ENCODE measurements at places on chromosomes 7 and 10.
A peak's percentile ranks its signal among the peaks of the same experiment; 100 is the strongest.

DNA sequence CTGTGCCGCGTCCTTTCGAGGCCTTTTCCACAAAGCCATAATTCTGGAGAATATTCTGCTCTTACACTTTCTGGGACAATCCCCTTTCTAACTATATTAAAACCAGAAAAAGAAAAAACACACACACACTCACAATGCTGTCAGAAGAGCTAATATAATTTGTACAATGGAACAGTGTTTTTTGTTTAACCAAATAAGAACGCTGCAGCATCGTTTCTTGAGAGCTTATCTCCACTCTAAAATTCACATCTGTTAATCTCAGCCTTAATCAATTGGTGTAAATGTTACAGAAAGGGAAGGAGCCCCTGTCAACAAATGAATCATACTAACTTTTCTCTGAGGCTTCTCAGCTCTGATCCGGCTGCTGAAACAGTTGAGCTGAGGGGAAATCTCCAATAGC, 123.9 kb downstream of the GALNT11 start:
- no peak for DNase-seq

DNA sequence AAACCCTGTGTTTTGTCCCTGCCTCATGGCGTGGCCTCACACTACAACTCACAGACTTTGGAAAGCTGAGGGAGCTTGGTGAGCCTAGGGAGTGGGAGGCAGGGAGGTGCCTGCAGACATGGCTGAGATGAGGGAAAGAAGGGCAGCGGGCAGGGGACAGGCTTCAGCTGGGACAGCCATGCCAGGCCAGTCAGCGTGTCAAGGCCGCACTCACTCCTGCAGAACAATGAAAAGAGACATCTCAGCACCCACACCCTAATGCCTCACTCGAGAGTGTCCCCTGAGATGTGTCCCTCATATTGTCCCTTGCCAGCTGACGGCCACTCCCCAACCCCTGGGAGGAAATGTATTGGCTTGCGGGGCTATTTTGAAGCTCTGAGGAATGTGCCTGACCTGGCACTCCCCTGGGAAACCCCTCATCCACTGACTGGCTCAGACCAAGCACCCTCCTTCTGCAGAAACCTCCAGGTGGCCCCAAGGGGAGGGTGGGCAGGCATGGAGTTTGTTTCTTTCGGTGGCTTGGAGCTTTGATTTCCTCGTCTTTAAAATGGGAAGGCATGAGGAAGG, 31.6 kb downstream of the SH3PXD2A start:
- DNase-seq = no peak

DNA sequence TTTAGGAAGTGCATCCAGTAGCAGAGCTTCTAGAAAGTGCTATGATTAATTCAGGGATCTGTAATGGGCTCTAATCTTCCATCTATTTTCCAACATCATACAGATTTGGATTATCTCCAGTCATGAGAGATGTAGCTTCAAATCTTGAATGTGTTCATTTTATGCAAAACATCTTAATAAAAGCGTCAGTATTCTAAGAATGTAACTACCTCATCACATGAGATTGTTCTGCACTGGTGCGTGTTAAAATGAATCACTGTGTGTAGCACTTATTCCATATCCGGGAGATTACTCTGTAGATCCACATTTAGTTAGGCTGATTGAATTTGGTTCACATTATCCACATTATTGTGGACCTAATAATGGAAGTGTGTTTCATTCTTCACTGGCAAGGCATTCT, 344.9 kb upstream of the CHRM2 start:
- DNase-seq = peak; percentile 33

GRCh38 chr10:74145133-74145532, 5.5 kb downstream of the AP3M1 start:
- DNase-seq = peak; percentile 75

GRCh38 chr7:1561036-1561940, 5.3 kb upstream of the TMEM184A start:
- no peak for DNase-seq

DNA sequence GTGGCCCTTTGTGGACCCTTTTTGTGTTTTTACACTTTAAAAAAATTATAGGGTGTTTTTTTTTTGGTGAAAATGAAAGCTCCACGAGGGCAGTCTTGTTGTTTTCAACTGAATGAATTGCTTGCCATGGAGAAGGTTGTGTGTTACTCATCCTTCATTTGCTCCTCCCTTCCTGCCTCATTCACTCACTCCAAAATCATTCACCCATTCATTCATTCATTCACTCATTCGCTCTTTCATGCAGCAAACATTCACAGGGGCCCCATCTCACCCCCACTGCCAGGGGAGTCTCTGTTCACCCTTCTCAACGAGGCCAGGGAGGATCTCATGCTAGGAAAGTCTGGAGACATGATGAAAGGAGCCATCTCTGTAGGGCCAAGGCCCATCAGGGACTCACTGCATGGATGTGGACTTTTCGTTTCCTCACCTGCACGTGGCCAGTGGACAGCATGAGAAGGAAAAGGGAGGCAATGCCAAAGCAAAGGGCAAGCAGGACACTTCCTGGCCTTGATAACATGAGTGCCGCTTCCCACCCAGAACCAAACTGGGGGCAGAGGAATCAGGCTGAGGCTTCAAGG, 62.8 kb upstream of the COL13A1 start:
- no peak for DNase-seq

GRCh38 chr10:22345301-22346095, at the start of gene SPAG6:
Gene SPAG6 (plus strand): TSS chr10:22345496. CDS start chr10:22345612, 116 bp downstream.
- no peak for DNase-seq

DNA sequence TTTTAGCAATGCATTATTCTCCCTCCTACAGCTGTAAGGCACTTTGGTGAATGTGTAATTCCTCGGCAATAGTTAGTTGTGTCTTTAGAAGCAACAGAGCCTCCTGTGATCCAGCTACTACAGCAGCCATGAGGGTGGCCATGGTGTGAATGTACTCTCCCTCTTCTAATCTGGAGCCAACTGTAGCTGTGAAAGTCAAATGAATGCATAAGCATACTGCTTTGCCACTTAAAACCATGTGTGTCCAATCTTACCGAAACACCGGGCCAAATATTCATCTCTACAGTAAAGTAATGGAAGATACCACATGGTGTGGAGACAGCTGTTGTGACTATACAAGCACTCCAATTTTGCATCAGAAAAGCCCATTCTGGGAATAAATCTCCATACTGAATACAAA, 195.0 kb downstream of the DNAJC1 start:
- DNase-seq = no peak

DNA sequence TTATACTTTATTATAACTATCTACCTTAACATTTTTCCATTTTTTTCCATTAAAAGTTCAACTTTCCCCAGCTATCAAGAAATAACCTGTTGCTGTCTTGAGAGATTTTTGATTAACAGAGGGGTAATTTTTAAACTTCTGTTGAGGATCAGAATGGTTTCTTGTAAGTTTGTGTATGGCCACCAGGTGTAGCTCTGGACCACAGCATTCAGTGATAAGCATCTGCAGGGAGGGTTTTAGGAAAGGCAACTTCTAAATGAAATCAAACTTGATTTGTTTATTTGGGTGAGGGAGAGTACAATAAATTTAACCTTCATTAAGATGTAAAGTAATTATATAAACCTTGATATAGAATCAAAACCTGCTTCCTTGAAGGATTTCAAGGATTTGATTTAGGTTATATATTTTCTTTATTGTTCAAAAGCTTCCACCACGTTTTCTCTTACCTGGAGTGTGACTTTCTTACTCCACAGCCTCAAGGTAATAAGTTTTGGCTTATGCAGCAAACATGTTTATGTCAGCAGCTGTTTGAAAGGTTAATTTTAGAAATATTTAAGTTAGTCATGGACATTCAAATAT, 153.3 kb downstream of the STK31 start:
- peak; percentile 18 for DNase-seq

- no peak for DNase-seq
Measured at GRCh38 chr7:157993406-157994105, 594.1 kb downstream of the PTPRN2 start.

DNA sequence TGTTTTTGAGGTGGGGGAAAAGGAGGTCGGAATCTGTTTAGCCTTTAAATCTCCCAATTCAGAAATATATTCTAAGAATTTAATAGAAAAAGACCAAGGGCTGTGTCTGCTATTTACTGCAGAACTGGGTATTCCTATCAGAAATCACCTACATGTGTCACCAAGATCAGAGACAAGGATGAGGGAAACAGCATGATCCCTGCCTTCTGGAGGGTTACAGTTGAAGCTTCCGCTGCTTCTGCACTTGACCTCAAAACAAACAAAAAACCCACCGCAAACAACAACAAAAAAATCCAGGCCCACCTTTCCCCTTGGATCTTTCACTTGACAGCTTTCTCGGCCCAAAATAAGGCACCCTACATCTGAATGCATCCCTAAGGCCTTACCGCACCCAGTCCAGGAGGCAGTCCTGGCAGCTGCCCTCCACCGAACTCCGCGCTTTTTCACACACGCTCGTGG, 750 bp upstream of the CDK14 start:
- peak; percentile 16 for DNase-seq

- DNase-seq = no peak
Measured at GRCh38 chr7:45586542-45587520, 12.7 kb downstream of the ADCY1 start.

- no peak for DNase-seq
Measured at GRCh38 chr10:122847782-122848604, 2.3 kb upstream of the CUZD1 start.

DNA sequence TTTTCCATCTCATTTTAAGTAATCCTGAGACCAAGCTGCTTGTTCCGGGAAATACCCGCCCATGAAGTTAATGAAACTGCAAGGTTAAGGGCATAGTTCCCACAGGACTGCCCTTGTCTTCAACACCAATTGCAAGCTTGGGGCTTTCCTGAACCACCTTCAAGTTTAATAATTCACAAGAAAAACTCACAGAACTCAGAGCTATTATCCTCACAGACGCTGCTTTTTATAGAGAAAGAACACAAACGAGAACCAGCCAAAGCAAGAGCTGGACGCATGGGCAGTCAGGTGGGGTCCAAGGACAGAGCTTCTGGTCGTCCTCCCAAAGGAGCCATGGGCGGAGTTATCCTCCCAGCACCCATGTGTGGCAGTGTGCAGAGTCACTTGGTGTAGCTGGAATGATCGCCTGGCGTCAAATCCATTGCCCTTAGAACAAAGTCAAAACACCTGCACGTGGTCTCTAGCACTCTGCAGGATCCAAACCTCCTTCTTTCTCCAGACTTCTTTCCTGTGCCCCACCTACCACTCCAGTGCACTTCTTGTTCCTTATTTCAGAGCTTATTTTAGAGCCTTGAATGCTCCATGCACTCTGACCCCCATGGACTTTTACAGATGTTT, 56.7 kb downstream of the SNX10 start:
- DNase-seq = no peak

- no peak for DNase-seq
Measured at GRCh38 chr10:132470410-132471124, 67.0 kb upstream of the INPP5A start.

- DNase-seq = no peak
Measured at GRCh38 chr7:29990931-29991330, 1.3 kb upstream of the SCRN1 start.

DNA sequence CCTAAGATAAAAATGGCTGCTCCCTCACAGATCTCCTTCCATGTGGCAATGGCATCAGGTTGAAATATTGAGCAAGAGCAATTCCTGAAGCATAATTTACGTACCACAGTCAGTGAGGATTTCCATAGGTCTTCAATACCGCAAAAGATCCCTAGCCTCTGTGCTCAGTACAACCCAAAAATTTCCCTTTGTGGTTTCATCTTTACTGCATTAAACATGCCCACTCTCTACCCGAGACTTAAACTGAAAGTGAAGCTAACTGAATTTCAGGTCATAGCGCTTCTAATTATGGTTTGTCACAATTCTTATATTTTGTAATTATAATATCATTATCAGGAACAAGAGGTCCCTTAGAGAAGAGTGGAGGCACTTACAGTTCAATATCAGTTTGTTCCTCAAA, 1071.1 kb downstream of the XPNPEP1 start:
- no peak for DNase-seq

DNA sequence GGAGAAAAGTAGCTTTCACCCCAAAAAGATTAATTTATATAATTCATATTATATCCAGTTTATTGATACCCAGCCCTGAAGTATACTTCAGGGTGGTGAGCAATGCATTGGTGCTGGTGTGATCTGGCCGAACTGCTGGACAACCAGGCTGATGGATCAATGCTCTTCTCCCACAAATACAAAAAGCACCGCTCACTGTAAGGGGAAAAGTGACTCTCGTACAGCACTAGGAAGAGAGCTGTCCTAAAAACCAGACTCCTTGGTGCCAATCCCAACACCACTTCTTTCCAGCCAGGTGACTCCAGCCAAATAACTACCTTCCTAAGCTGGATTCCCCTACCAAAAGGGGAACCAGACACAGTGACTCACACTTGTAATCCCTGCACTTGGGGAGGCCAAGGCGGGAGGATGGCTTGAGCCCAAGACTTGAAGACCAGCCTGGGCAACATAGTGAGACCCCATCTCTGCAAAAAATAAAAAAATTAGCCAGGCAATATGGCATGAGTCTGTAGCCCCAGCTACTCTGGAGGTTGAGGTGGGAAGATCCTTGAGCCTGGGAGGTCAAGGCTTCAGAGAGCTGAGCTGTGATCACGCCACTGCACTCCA, 13.1 kb upstream of the TNPO3 start:
- no peak for DNase-seq

DNA sequence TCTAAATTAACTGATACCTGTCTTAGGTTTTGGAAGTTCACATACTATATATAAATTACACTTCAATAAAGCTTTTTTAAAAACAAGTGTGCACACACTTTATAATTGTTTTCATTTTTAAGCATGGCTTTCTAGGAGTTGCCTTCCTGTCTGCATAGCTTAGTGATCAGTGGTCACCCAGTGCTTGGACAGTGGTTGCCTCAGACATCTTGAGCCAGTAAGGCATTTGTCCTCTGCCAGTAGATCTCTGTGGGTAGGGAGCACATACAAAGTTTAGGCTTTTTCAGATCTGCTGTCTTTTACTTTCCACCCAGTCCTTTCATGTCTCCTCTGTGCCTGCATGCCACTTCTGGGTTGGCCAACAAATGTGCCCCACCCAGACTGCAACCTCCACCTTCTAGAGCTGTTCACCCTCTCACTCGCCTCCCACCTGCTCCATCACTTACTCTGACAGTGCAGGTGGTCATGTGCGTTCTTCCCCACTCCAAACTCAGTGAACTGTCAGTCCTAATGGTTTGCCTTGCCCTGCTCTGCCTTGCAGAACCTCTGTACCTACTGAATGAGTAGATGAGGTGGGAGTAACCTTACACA, 31.7 kb downstream of the TPST1 start:
- peak; percentile 56 for DNase-seq

- no peak for DNase-seq
Measured at GRCh38 chr10:43683451-43684291, 35.0 kb upstream of the ZNF32 start.

- DNase-seq = no peak
Measured at GRCh38 chr10:13991353-13991752, 339.4 kb downstream of the FRMD4A start.

GRCh38 chr10:88070080-88070880, 206.9 kb downstream of the PTEN start:
- no peak for DNase-seq

- DNase-seq = no peak
Measured at GRCh38 chr10:114349522-114350215, 54.6 kb downstream of the AFAP1L2 start.
